C1 segment of cervical spinal cord (tissue), 14 donors: ENCODE measurements at places on chromosomes 11 and 22.

DNA sequence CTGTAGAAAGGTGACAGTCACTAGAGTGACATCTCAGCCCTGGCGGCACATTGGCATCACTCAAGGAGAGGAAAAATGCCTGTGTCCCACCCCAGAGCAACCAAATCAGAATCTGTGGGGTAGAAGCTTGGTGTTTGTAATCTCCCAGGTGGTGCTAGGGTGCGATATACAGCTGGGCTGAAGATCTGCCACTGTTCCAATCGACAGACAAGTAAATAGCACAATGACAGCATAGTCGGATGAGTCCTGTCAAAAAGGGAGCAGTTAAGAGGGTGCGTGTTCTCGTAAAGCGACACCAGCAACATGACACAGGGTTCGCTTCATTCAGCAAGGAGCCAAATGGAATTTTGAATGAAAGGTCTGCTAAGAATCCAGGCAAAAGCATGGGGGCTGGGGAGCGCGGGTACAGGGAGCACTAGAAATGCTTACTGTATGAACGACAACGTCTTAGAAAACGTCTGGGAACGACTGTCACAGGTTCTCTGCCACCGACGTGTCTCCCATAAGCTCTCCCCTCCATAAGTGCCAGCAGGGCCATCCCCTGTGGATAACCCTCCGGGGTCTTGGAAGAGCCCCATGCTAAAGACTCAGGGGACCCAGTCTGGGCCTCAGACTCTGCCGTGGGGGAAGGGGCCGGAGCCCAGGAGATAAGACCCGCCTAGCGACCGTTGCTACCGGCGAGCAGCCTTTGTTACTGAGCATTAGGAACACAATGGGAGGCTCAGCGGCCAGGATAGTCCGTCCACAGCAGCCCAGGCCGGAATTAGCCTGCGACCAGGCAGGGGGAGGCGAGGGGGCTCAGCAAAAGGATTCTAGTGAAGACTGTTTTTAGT lies 20.8 kb downstream of the ADA2 start:
- peak; percentile 37 for DNase-seq

DNA sequence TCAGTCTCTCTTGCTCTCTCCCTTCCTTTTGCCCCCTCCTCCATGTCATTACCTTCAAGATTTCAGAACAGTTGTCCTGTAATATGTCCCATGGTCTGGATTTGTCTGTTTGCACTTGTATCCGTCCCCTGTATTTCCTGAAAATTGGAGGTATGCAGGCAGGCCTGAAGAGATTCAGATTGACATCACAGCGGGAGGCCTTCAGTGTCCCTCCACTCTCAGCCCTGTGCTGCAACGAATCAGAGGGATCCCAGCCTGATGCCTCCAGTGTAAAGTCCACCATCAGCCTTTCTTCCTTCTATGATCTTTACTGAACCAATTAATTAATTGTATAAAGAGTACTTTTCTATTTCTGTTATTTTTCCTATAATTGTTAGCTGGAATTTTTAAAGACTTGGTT lies 57.3 kb downstream of the ELMOD1 start:
- no peak for DNase-seq

GRCh38 chr22:46068181-46068592 lies 82.1 kb upstream of the PPARA start:
- DNase-seq = no peak

DNA sequence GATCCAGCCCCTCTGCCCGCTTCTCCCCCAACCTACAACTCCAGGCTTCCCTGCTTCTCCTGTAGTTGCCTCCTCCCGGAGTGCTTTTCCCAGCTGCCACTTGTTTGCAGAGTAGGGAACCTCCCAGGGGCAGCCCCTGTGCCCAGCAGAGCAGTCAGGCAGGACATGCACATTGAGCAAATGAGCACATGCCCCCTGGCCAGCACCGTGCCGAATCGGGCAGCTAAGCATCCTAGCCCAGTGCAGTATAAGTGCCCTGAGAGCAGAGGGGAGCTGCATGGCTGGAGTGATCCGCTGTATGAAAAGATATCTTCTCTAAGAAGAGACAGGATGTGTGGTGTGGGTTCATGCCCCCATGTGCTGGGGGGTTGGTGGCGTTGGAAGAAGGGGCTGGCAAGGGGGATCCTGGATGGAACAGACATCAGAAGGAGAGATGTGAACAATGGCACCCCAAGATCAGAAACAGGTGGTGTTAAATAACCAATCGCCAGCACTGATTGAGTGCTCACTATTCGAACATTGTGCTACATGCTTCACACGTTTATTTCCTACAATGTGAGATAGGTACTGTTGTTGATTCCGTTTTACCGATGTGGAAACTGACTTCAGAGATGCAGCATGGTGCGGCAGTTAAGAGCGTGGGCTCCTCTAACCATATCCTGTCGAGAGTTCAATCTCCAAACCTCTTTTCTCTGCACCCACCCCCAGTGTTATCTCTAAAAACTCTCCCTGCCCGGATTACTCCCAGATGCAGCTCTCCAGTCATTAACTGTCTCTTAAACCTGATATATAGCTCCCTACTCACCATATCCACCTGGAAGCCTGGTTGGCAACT lies 1.2 kb downstream of the AIP start:
- DNase-seq = no peak

DNA sequence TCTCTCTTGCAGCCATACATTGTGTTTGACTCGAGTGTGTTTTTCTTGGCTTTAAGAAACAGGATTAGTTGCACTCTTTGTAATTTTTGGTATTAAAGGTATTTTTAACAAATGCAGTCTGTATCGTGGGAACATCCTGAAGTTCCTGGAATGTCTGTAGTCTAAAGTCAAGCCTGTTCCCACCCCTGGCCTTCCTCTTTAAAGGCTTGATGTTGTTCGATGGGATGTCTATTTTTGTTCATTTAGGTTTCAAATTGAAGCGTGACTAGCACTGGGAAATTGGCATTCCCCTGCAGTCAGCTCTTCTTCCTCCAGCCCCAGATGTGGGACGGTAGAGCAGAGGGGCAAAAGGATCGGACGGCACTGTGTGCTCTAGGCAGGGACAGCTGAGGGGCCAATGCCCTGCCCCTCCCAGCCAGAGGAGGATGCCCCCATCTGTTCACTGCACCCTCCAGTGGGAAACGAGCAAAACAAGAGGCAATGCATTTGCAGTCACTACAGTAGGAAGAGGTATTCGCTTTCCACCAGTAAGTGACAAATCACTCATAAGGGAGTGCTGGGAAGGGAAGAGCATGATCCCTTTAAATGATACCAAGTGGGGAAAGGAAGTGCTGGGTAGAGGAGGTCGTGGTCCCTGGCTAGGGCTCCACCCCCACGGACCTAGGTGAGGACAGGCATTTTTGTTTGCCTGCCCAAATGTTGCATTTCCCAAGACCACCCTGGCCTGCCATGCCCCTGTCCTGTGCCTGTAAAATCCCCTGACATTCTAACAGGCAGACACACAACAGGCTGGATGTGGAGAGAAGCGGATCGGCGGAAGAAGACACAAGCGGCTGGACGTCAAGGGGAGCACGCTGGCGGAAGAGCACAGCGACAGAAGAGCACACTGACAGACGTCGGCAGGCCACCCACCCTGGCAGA lies 47.4 kb upstream of the SEPTIN5 start:
- DNase-seq = no peak

- DNase-seq = no peak
Measured at GRCh38 chr22:34308101-34308500, 387.8 kb upstream of the LARGE1 start.

DNA sequence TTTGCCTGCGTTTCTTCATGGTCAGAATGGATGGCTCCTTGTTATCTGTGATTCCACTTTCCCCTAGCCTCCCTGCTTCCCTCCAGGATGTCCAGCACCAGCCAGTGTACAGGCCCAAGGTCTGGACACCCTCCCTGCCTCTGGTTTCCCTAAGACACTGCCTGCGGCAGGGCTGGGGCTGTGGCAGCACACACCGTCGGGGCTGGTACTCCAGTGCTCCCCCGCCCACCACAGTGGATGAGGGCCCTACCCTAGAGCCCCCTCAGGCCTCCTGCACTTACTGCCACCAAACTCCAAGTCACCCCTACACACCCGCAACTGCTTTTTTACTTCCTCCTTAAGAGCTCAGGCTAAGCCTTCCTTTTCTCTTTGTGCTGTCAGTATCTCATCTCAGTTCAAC lies 28.9 kb downstream of the ZNF214 start:
- DNase-seq = no peak

DNA sequence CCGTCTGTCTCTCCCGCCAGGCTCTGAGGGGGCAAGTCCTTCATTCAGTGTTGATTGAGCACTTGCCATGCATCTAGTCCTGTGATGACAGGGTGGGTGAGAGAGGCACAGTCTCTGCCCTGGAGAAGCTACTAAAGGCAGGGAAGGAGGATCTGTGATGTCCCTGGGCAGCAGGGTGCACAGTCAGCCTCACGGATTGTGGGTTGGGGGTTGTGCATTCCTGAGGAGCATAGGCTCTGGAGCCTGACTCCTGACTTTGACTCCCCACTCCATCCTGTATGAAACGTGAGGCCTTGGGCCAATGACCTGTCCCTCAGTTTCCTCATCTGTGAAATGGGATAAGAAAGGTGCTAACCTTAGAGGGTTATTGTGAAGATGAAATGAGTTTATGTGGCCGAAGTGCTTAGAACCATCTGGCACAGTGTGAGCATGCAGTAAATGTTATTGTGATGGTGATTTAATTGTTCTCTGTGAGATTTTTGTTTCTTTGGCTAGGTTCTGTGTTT lies 4.7 kb downstream of the SLC22A8 start:
- DNase-seq = no peak

GRCh38 chr11:33542921-33543320 lies 157.7 kb downstream of the C11orf91 start:
- no peak for DNase-seq

GRCh38 chr11:73792584-73792983 lies 4.9 kb downstream of the MRPL48 start:
- DNase-seq = no peak

DNA sequence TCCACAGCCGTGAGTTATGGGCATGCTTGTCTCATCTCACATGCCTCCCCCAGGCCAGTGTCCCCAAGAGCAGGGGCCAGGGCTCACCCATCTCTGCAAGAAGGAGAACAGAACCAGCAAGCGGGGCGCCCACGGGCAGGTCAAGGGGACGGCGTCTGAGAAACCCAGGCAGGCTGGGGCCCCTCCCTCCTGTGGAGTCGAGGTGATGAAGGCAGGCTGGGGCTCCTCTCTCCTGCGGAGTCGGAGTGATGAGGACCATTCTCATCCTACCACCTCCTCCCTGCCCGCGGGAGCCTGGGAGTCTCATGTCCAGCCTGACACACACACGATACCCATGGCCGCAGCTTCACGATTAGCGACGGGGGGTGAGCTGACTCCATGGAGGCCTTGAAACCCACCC lies 141.9 kb downstream of the CTTN start:
- DNase-seq = no peak

DNA sequence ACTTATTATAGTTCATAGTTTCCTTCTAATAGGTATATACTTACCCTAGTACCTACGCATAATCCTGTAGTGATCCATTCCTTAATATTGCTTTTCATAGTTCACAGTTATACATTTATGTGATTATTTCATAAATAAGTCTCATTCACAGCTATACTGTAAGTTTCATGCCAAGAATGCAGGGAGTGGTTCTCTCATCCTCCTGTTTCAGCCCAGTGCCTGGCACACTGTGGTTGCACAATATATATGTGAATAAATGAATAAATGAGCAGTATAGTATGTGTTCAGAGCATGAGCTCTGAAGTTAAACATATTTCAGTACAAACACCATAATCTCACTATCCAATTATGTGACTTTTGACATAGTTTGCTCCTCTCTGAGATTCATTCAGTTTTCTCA lies 115.8 kb downstream of the MAML2 start:
- no peak for DNase-seq

DNA sequence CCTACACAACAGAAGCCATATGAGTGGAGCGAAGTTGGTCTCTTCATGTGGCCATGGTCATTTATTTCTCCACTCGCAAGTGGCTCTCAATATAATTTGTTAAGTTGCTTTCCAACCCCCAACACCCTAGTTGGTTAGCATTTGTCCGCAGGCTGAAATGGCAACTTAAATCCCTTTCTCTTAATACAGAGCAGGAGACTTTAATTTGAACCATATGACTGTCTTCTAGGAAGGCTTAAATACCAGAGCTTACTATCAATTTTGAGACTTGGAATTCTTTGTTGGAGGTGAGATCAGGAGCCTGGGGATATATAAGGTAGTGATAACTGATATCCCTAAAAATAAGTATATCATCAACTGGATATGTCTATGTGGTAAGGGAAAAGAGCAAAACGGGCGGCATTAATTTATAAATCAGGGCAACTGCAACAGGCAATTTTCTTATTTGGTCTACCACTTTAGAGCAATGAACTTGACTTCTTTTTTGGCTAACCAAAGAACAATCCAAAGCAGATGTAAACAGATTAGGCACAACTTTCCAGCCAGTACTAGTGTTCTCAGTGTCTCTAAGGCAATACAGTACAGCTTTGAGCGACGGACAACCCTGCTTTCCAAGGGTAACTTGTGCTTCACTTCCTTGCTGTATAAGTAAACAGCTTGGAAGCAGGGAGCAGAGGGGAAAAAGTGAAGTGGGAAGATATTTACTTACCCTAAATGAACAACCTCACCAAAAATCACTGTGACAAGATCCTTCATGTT lies 74.7 kb upstream of the APOA1 start:
- no peak for DNase-seq

GRCh38 chr11:76701294-76702040 lies 30.9 kb upstream of the LRRC32 start:
- DNase-seq = no peak

- DNase-seq = no peak
Measured at GRCh38 chr11:62816557-62816956, 11.3 kb upstream of the NXF1 start.

DNA sequence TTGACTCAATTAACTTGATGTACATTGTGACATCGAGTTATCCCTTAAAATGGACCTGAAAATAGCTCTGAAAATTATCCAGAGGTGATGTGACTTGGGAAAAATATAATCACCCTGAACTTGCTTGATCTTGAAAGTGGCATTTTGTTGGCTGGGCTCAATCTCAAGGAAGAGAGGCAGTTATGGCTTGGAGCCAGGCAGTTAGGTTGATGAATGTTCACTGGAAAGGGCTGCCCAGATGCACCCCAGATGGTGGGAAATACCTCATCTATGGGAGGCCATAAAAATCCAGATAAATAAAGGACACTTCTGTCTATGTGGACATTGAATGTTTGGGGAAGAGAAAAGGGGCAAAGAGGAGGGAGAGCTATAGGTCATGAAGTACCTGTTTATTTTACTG lies 55.7 kb upstream of the OR5AN1 start:
- no peak for DNase-seq

- DNase-seq = no peak
Measured at GRCh38 chr22:41939981-41940831, 6.7 kb downstream of the CENPM start.

- peak; percentile 17 for DNase-seq
Measured at GRCh38 chr11:65102142-65103095, 6.4 kb downstream of the VPS51 start.

GRCh38 chr22:43745783-43746356 lies 66.2 kb downstream of the EFCAB6 start:
- DNase-seq = no peak
